ENCODE measurements at places on chromosomes 11 and 22.

- no peak for DNase-seq
Measured at GRCh38 chr22:50228366-50228765, 16.5 kb downstream of the TUBGCP6 start.

- peak; percentile 85 for DNase-seq
Measured at GRCh38 chr11:134224710-134225664, 516 bp downstream of the VPS26B start.

DNA sequence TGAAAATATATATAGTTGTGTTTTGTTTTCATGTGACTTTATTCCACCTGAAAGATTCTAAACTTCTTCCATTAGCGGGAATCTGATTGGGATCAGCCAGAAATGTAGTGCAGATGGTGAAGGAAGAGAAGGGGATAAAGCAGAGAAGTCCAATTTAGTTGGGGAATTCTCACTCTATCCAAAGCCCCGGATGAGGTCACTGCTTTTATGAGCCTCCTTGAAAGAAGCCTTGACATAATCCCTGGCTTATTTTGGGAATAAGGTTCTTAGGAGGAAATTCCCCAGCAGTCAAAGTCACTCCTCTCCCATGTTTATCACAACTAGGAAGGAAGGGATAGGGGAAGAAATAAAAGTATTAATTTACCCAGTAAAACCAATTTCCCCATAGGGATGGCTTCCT is 41.1 kb downstream of the OSBP start:
- no peak for DNase-seq

GRCh38 chr11:59267196-59267595 is 54.5 kb upstream of the MPEG1 start:
- DNase-seq = no peak

DNA sequence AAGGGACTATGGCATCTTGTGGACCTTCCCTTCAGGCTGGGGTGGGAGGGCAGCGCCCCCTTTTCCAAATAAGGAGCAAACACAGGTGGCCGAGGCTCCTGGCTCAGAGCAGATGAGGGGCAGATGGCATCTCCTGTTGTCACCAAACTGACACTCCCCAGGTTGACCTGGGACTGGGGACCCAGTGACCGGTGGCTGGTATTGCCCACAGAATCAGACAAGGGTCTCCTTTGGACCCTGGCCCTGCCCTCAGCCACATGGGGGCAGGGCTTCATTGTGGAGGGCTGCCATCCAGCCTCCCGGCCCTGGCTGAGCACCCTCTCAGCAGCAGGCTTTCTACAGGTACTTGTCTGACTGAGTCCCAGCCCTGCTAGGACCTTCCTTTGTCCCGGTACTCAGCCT is 842 bp upstream of the SIGIRR start:
- DNase-seq = no peak

DNA sequence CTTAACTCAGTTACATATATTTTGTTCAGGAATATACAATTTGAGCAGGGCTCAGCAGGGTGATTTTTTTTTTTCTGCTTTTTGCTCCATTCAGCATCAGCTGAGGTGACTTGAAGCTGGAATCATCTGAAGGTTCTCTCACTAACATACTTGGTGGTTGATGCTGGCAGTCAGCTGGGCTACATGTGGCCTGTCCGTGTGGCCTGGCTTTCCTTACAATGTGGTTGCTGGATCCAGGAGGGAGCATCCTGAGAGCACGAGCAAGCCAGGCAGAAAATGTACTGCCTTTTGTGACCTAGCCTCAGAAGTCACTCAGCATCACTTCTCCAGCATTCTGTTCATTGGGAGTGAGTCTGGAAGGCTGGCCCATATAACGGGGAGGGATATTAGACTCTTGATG is 151.6 kb upstream of the E2F8 start:
- no peak for DNase-seq
